Vagina (tissue), 2 donors: ENCODE measurements at places on chromosomes 11 and 22. TPM values are rescaled to one million over a fixed set of nuclear protein-coding genes. Genes with fewer than 3 reads are reported as not detected.

DNA sequence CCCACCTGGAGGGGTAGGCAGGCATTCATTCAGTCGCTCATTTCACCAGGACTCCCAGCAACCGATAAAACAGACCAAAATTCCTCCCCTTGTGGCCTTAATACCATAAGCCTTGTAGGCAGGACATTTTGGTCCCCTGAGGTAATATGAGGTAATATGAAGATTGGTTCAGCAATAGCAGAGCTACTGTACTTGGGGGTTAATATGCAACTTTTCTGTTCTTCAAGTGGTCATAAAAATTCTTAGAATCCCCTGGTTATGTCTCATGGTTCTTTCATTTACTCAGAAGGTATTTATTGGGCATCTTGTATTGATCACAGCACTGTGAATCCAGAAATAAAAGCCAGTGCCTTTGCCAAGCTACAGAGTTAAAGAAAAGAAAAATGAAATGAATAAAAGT, 29.8 kb downstream of the SHISA8 start:
- H3K4me3 ChIP-seq: no peak overlapping the region
- H3K27ac ChIP-seq: no peak overlapping the region
- no peaks in the 10 kb centered on the region for H3K4me1 ChIP-seq
- H3K27me3 ChIP-seq: no peaks in the 10 kb centered on the region
- no peak for DNase-seq

GRCh38 chr11:114243461-114244372, 52.5 kb upstream of the NNMT start:
- H3K27ac ChIP-seq: no peak overlapping the region
- DNase-seq: no peak
- H3K4me3 ChIP-seq: no peak overlapping the region
- no peaks in the 10 kb centered on the region for H3K27me3 ChIP-seq

DNA sequence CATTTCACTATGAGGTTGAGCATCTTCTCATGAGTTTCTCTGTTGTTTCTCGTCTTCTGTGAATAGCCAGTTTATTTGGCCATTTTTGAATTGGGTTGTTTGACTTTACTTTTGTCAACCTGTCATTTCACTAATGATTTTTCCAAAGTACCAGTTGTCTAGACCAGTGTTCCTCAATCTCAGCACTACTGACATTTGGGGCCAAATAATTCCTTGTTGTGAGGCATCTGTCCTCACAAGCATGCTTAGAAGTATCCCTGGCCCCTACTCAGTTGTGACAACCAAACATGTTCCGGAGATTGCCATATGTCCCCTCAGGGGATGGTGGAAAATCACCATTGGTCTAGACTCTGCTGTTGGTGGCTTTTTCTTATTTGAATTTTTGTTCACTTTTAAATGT, 87.7 kb upstream of the GNAZ start:
- no peak overlapping the region for H3K4me3 ChIP-seq
- H3K27me3 ChIP-seq: no peaks in the 10 kb centered on the region
- H3K36me3 ChIP-seq: no peaks in the 10 kb centered on the region
- H3K27ac ChIP-seq: no peak overlapping the region

- peak overlapping the region; percentile 38 for H3K27ac ChIP-seq
- peak overlapping the region; percentile 51 for H3K4me3 ChIP-seq
- no peak for DNase-seq
Observed at GRCh38 chr11:61587951-61588727, 7.3 kb upstream of the SYT7 start.

DNA sequence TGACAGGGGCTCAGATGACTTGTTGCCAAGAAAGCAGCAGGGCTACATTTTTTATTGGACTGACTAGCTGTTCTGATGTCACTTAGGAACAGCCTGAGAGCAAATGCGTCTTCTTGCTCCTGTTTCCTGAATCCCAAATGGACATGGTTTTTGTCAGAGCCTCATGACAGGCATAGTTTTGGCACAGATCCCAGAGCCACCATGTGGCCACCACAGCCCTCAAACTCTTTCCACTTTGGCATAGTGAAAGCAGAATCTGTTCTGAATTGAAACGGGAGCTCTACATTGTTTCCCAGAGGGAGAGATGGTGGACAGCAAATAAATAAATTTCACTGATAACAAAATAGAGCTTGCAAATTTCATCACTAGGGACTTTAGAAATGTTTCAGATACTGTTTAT, 222.2 kb downstream of the C11orf87 start:
- DNase-seq: no peak
- H3K36me3 ChIP-seq: no peaks in the 10 kb centered on the region
- no peaks in the 10 kb centered on the region for H3K27me3 ChIP-seq
- no peak overlapping the region for H3K4me3 ChIP-seq

- no peaks in the 10 kb centered on the region for H3K4me1 ChIP-seq
- H3K36me3 ChIP-seq: no peaks in the 10 kb centered on the region
- DNase-seq: no peak
- H3K4me3 ChIP-seq: no peak overlapping the region
- peak overlapping the region; percentile 25 for H3K27ac ChIP-seq
- no peaks in the 10 kb centered on the region for H3K27me3 ChIP-seq
Observed at GRCh38 chr11:110525883-110526282, 96.1 kb downstream of the FDX1 start.

ANO9 gene
- 12.0 TPM for total RNA-seq

OR51E2 gene
- 0.98 TPM for total RNA-seq

CSNK2A3 gene
- total RNA-seq: 1.2 TPM
